ENCODE measurements at places on chromosomes 3 and 15.
A peak's percentile ranks its signal among the peaks of the same experiment; 100 is the strongest.

DNA sequence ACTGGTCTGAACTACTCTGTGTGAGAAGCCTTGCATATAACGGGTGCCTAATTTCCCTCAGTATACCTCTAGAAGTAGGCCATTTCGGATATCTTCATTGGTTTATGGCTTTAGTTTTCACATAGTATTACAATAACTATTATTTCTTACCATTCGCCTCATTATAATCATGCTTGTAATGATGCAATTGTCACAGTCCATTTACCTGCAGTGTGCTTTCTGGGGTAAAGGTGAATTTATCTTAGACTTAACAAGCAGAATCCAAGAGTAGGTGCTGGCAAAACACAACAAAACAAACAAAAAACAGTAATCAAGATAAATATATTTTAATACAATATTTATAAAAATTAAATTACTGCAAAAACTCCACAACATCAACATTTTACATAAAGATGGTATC is 246.0 kb downstream of the WDR72 start:
- no peak for DNase-seq

- no peak for DNase-seq
These were observed 4.5 kb upstream of the PARP15 start for GRCh38 chr3:122572940-122573412.

- no peak for DNase-seq
These were observed 20.8 kb downstream of the ABI3BP start for GRCh38 chr3:100972301-100972844.

- peak; percentile 66 for DNase-seq
These were observed 23.5 kb upstream of the LRTM1 start for GRCh38 chr3:54951405-54951804.

- no peak for DNase-seq
These were observed 76.5 kb downstream of the CD200R1L start for GRCh38 chr3:112770032-112770626.

GRCh38 chr15:60682115-60682514 is 203.2 kb upstream of the ICE2 start:
- no peak for DNase-seq

DNA sequence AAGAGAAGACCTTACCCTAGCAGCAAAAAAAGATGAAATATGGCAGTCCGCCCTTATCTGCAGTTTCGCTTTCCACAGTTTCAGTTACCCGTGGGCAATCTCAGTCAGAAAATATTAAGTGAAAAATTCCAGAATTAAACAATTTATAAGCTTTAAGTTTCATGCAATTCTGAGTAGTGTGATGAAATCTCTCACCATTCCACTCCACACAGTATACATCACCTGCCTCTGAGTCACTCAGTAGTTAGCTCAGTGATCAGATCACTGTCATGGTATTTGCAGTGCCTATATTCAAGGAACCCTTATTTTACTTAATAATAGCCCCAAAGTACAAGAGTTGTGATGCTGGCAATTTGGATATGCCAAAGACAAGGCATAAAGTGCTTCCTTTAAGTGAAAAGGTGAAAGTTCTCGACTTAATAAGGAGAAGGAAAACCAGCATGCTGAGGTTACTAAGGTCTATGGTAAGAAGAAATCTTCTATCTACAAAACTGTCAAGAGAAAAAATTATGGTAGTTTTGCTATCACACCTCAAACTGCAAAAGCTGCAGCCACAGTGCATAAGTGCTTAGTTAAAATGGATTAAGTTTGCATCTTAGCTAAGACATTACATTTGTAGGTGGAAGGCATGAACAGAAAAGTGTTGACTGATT is 48.1 kb downstream of the HSPBAP1 start:
- DNase-seq, result no peak

- DNase-seq, result no peak
These were observed 178.6 kb upstream of the LYSMD4 start for GRCh38 chr15:99911816-99912215.

- no peak for DNase-seq
These were observed 84.2 kb upstream of the IL12A start for GRCh38 chr3:159904455-159904854.

DNA sequence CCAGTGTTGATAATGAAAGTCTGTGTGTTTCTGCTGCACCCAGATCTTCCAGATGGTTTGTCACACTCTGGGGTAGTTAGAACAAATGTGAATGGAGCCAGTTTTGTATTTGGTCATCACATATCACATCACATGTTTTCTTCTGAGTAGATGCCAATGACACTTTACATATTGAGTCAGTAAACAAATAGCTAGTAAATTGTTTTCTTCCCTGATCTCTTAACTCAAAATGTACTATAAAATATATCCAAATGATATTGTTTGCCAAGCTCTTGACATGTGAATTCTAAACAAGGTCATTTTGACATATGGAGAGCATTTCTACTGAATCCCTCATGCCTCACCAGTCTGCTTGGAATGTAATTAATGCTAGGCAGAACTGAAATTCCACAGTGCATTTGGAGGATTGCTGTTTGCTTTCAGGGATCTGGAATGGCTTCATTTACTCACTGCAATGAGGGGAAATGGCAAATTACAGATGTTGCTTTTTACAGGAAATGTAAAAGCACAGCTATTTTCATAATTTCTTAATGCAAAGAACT is 45.0 kb downstream of the PDHB start:
- no peak for DNase-seq

- DNase-seq, result no peak
These were observed 28.5 kb downstream of the BTLA start for GRCh38 chr3:112470788-112471187.

DNA sequence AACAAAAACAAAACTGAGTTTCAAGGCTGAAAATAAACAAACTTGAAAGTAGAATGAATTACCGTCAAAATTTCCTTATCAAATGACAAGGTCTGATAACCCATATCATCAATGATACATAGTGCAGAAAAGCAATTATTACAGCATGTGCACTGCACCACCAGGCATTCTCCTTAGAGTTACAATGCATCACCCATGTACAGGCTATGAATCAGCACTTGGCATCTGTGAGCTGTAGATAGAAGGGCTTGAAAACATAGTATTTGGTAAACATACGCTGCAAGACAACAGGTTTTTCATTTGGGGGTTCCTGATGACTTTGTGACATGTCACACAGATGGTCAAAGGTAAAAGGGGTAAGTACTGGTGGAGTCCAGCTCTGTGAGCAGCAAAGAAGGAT is 265.1 kb downstream of the CTNNB1 start:
- no peak for DNase-seq

GRCh38 chr3:167843481-167843880 is 108.0 kb downstream of the SERPINI1 start:
- no peak for DNase-seq

- DNase-seq, result no peak
These were observed 10.8 kb upstream of the CCDC39 start for GRCh38 chr3:180690061-180690460.

GRCh38 chr3:81274671-81275070 is 486.8 kb downstream of the GBE1 start:
- DNase-seq, result no peak

- no peak for DNase-seq
These were observed 50.3 kb upstream of the PPP2R3A start for GRCh38 chr3:135915206-135915605.

GRCh38 chr3:23301819-23302218 is 98.7 kb downstream of the UBE2E2 start:
- DNase-seq, result no peak

DNA sequence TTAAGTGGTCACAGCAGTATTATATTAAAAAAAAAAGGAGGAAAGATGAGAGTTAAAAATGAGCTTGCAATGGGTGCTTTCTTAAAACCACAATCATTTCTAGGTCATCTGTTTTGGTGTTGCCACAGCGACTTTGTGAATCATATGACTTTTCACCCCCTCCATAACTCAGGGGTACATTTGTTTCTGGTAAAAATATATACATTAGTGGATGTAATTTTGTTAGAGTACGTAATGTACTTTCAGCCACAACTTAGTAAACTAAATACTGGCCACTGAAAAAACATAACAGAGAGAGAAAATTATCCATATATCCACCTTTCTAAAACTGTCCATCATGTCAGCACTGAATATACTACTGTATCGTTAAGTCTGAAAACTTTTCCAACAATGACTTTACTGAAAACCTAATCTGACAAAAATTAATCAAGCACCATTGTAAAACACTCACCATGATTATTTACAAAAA is 3.4 kb downstream of the ANKRD28 start:
- no peak for DNase-seq

DNA sequence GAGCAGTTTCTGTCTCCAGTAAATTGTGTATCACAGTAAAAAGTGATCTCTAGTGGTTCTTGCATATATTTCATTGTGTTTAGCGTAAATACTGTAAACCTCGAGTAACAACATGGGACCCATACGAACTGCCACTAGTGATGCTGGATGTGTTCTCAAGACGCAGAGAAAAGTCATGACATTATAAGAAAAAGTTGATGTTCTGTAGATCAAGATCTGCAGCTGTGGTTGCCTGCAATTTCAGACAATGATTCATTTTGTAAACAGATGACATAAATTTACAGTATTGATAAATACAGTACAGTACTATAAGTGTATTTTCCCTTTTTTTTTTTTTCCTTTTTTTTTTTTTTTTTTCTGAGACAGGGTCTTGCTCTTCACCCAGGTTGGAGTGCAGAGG is 100.1 kb downstream of the DPH6 start:
- no peak for DNase-seq

DNA sequence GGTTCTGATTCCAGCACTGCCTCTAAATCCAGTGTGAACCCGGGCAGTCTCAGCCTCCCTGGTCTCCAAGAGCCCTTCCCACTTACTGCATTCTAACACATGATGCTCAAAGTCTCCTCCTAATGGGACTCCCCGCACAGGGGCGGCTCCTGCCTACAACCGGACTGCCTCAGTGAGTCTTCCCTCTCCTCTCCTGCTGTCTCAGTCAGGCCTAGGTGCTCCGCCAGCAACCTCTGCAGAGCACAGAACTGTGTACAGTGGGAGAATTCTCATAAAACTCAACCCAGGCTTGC is 28.9 kb downstream of the TBC1D2B start:
- DNase-seq, result no peak

DNA sequence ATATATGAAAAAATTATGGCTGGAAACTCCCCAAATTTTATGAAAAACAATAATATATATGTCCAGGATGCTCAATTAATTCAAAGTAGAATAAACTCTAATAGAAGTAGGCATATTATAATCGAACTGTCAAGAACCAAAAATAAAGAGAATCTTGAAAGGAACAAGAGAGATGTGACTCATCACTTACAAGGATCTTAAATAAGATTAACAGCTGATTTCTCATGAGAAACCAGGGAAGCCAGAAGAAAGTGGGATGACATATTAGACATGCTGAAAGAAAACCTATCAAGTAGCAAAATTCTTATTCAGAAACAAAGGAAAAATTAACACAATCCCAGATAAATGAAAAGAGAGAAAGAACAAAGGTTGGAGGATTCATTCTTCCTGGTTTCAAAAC is 66.8 kb downstream of the FAIM start:
- no peak for DNase-seq

GRCh38 chr3:143084856-143085731 is 34.5 kb upstream of the CHST2 start:
- no peak for DNase-seq

DNA sequence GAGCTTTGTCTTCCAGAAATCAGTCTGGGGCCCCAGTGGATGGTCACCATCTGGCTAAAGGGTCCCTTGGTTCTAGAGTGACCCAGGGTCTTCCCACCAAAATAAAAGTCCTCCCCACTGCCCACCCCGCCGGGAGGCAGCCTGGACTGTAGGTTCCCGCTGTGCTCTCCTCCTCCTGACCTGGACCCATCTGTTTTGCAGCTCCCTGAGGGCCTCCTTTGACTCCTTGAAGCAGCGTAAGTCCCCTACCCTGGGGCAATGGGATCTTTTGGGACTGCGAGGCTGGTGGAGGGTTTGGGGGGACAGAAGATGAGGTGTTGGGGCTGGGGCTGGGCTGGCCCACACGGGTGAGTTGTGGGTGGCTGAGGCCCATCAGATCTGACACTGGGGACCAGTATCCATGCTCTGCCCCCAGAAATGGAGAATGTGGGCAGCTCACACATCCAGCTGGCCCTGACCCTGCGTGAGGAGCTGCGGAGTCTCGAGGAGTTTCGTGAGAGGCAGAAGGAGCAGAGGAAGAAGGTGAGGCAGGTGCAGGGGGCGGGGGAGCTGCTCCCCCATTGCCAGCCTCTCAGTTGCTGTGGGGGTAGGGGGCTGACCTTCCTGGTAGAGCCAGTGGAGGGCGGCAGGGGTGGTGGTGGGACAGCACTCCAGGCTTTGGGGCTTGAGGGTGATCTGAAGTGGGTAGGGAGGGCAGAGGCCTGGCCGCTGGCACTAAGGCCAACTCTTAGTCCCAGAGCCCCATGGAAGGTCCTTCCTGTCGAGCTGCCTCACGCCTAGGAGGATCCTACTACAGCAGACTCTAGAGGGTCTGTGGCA is 30.4 kb downstream of the PSTPIP1 start:
- peak; percentile 60 for DNase-seq

DNA sequence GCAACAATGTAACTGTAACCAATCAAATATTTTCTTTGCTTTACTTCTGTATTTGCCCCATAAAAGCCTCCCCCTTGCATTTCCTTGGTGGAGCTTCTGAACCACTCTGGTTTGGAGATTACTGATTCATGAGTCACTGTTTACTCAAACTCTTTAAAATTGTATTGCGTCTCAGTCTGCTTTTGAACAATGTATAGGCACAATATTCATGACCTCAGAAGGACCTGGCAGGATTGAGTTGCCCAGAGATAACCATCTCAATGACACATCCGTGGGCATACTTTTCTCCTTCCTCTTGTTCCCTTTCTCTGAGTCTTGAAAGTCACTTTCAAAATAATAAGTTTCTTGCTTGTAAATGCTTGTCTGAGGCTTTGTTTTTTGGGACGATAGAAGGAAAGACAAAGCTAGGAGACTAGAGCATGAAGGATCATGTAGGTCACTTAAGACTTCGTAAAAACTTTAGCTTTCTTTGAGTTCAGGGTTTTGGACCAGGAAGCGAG is 57.1 kb upstream of the POU1F1 start:
- no peak for DNase-seq

DNA sequence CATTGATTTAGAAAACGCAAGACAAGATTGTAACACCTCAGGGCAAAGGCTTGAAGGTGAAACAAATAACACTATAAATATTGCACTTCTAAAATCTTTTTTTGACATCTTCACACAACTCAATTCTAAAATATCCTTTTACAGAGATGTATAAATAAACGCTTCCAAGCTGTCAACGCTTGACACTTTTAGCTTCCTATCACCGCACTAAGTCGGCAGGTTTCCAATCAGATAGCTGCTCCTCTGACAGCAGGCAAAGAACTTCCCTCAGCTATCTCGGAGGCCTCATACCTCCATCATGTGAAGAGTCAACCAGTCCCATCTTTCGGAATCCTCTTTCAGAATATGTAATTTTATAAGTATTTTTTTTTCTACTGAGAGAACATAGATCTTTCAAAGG is 71.0 kb downstream of the PCOLCE2 start:
- no peak for DNase-seq

- DNase-seq, result no peak
These were observed 150.5 kb downstream of the MINAR1 start for GRCh38 chr15:79582650-79583049.

- peak; percentile 85 for DNase-seq
These were observed at the start of gene TPM1 for GRCh38 chr15:63041974-63042876. Gene TPM1, plus strand, starts transcription at chr15:63042747. Its CDS starts 83 bp downstream, at chr15:63042830.

- DNase-seq, result no peak
These were observed 248.3 kb downstream of the IL5RA start for GRCh38 chr3:2861920-2862319.

GRCh38 chr15:56207711-56208110 is 36.0 kb downstream of the RFX7 start:
- DNase-seq, result no peak

- DNase-seq, result no peak
These were observed 11.0 kb upstream of the PP2D1 start for GRCh38 chr3:20022954-20023622.

- no peak for DNase-seq
These were observed 49.0 kb downstream of the DHX36 start for GRCh38 chr3:154275292-154275691.

GRCh38 chr3:118587037-118587741 is 447.5 kb downstream of the IGSF11 start:
- DNase-seq, result no peak
